ENCODE measurements at places on chromosomes 13 and 19.

DNA sequence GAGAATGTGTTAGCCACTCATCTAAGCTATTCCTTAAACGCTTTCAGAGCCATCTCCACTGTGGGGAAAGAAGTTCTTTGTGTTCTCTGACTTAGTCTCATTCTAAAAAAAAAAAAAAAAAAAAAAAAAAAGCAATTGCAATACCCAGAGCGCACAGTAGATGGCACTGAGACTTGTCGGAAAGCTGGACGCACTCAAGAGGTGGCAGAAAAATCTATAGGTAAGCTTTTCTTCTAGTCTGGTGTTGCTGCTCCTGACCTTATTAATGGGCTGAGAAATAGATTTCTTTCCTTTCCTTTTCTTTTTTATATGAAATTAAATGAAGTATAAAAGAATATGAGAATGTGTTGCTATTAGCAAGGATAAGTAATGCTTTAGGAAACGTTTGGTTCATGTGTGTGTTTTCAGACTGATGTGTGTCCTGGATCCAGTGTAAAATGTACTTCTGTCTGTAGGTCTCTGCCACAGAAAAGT is 4.7 kb upstream of the GJB2 start:
- DNase-seq: peak; percentile 16

- DNase-seq: no peak
Observed at GRCh38 chr13:76750126-76750525, 136.1 kb downstream of the KCTD12 start.

- DNase-seq: no peak
Observed at GRCh38 chr19:9144920-9145319, 4.7 kb downstream of the ZNF317 start.

- no peak for DNase-seq
Observed at GRCh38 chr19:8466018-8466417, 21.2 kb downstream of the HNRNPM start.

GRCh38 chr19:7515645-7516151 is at the start of gene ZNF358:
TSS of gene ZNF358 (plus strand) at chr19:7516103. CDS start at chr19:7519243, 3,140 bp downstream.
- peak; percentile 26 for DNase-seq

GRCh38 chr13:23160638-23161480 is 19.9 kb upstream of the SGCG start:
- no peak for DNase-seq

DNA sequence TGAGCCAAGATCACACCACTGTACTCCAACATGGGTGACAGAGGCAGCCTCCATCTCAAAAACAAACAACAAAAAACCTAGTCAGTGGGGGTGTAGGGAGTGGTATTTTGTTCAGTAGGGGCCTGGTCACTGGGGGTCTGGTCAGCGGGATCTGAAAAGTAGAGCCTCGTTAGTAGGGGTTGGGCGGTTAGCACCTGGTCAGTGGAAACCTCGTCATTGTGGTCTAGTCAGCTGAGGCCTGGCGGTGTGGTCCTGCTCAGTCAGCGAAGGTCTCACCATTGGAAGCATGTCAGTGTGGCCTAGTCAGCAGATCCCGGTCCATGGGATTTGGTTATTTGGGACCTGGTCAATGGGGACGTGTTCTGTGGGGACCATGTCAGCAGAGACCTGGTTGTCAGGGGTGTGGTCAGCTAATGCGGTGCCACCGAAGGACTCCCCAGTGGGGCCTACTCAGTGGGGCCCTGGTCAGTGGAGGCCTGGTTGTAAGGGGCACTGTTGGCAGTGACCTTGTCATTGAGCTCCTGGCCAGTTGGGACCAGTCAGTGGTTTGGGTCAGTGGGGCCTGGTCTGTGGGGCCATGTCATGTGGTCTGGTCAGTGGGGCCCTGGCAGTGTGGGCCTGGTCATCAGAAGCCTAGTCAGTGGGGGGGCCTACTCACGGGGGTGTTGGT is 63.0 kb upstream of the TPM4 start:
- no peak for DNase-seq

GRCh38 chr13:28394422-28394821 is 100.5 kb downstream of the FLT1 start:
- no peak for DNase-seq

DNA sequence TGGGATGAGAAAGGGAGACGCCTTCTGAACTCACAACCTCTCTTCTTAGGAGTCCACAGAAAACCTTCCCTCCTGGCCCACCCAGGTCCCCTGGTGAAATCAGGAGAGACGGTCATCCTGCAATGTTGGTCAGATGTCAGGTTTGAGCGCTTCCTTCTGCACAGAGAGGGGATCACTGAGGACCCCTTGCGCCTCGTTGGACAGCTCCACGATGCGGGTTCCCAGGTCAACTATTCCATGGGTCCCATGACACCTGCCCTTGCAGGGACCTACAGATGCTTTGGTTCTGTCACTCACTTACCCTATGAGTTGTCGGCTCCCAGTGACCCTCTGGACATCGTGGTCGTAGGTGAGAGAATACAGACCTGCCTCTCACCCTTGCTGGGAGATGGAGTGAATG is 3.3 kb downstream of the KIR3DL3 start:
- DNase-seq: no peak

DNA sequence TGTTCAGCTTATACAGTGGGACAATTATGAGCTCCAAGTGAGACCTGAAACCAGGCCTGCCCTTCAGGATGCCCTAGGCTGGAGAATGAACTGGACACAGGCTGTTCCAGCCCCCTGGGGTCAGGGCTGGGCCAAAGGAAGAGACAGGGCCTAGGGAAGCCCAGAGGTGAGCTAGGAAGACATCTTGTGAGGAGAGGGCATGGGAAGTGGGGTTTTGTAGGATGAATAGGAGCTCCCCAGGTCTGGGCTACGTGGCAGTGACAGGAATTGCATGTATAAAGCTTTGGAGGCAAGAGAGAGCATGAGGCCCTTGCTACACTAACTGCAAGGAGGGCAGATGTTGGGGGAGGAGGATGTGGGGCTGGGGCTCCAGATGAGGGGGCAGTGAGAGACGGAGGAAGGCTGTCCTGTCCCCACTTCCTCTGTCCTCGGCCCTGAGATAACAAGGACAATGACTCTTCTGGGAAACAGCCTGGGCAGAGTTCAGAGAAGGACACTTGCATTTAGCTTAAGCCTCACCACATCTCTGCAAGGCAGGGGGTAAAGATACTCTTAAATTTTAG is 1.5 kb upstream of the TBXA2R start:
- DNase-seq: no peak

GRCh38 chr13:112634102-112634501 is 46.1 kb upstream of the TUBGCP3 start:
- DNase-seq: no peak

DNA sequence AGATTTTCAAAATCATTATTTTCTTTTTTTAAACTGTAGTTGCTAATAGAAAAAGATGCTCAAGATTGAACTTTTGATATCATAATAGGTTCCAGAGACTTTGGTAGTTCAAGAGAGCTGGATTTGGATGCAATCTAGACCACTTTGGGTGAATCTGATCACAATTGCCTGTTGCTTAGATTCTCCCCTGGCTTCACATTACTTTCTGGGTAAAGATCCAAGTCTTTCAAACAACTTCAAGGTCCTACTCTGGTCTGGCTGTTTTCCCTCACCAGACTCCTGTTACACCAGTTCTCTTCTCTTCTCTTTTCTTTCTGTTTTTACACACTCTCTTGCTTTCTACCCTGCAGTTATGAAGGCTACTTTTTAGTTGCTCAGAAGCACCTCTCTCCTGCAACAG is 7.4 kb upstream of the SPRY2 start:
- no peak for DNase-seq

GRCh38 chr19:38455031-38455430 is 21.5 kb downstream of the RYR1 start:
- no peak for DNase-seq

GRCh38 chr19:16892868-16893685 is 4.3 kb downstream of the F2RL3 start:
- no peak for DNase-seq

- DNase-seq: peak; percentile 42
Observed at GRCh38 chr13:99442273-99442895, 58.9 kb upstream of the TM9SF2 start.

- no peak for DNase-seq
Observed at GRCh38 chr13:111211789-111212516, 96.8 kb downstream of the ARHGEF7 start.

All from RCC 7860 (cell line).